Ureter (tissue), 1 donor: ENCODE measurements at places on chromosomes 2 and 18.

- DNase-seq: no peak
These were observed 30.0 kb upstream of the ATP6V1B1 start for GRCh38 chr2:70905443-70906421.

DNA sequence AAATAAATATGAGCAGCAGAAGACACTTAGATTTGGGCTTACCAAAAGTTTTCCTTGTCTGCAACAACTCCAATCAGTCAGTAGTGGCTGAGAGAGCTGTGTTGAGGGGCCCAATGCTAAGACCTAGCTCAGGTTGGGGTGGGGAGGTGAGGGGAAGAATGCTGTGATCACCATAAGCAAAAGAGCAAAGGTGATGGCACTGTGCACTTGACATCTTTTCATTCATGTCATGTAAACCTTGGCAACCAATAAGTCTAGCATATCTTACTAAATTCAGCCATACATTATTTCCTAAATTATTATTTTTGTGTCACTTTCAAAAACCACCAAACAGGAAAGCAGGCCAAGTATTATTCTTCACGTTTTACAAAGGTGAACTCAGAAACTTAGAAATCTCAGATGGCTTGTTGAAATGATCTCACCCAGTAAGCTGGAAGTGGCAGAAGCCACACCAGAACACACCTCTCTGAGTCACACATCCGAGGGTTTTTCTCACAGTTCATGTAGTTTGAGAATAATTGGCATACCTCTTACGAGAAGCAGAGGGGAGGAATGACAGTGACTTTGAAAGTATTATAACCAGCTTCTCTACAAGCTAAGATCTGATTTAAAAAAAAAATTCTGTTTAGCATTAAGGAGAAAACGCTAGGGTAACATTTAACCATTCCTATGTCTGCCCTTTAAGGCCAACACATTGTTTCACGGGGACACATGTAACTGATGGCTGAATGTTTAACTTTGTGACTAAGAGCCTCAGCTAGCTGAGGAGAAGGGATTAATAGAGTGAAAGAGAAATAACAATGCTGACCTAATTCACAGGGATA lies 43.3 kb upstream of the SETBP1 start:
- no peak for DNase-seq

DNA sequence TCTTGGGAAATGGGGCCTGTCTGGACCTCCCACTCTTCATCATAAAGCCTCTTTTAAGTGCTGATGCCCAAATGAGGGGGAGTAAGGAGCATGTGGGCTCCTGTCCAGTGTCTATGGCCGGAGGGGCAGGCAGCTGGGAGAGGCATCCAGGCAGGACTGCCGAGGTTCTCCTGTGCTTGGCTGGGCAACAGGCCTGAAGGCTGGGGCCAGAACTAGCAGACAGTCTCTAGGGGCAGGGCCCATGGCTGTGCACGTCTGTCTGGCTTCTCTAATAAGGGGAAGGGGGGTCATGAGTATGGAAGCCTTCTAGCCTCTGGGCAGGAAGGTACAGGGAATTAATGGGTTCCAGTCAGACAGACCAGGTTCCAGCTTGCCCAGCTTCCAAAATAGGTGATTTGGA lies 128.6 kb downstream of the SMAD2 start:
- DNase-seq: no peak

DNA sequence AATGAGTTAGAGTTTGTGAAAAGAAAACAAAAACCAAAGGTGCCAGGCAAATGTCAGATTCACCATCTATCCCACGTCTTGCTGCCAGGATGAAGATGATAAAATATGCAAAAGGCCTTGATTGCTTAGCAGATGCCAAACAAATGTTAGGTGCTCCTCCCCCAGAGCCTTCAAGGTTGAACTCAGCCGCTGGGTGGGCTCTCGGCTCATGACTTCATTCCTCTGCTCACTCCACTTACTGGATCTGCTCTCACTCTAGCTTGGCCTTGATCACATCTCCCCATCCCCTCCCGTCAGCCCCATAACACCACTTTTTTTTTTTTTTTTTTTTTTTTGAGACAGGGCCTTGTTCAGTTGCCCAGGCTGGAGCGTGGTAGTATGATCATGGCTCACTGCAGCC lies 38.5 kb downstream of the SH2D6 start:
- no peak for DNase-seq

DNA sequence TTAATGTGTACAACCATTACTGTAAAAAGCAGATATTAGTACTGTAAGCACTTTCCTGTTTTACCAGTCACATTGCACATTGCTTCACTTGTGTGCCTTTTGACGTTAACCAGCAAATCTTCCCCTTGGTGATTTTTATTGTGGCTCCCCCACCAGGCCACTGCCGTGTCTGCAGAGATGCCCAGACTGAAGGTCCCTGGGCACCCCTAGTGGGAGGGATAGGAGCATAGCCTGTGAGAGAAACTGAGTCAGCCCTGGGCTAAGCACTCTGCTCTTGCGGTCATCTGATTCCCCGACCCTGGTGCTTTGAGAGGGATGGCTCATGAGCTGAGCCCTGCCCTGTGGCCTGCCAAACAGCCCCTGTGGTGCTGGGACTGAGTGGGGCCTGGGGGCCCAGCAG lies 73.4 kb downstream of the INPP4A start:
- DNase-seq: no peak

DNA sequence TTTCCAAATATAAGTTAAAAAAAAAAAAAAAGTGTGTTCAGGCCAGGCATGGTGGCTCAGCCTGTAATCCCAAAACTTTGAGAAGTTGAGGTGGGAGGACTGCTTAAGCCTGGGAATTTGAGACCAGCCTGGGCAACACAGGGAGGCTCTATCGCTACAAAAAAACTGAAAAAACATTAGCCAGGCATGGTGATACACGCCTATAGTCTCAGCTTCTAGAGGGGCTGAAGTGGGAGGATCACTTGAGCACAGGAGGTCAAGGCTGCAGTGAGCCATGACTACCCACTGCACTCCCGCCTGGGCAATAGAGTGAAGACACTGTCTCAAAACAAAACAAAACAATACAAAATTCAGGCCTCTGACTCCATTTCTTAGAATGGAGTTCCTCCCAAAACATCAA lies 9.2 kb downstream of the USP37 start:
- DNase-seq: no peak

- DNase-seq: no peak
These were observed 46.1 kb downstream of the SPATS2L start for GRCh38 chr2:200352636-200353035.

- no peak for DNase-seq
These were observed 163.8 kb downstream of the PDE11A start for GRCh38 chr2:177908824-177909223.

DNA sequence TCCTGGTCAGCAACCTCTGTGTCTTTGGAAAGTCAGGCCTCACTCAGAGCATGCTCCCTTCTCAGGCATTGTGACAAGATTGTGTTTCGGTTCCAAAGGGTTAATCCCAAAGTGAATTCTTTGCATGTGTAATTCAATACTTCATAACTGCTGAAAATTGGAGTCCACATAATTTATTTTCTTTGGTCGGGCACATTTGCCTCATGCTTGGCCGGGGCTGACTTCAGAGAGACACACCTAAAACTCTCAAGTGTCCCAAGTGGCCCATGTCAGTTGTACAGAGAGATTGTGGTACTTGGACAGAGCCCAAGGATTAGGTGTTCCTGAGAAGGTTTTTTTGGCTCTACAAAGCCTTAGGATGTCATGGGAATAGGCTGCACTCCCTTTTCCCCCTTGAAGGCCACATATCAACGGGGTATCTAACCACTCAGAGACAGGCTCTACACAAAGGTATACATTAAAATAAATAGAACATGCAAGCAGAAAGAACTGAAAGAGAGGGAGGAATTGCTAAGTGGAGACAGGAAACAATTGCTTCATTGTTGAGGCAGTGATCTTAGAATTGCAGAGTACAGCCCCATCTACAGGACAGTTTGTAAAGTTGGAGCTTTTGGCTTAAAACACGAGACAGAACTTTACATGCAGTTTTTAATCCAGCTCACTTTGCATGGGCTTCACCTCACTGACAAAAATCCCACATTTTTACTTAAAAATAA lies 1232.3 kb upstream of the ZEB2 start:
- no peak for DNase-seq

- no peak for DNase-seq
These were observed 407.0 kb downstream of the CPS1 start for GRCh38 chr2:210963386-210963785.

GRCh38 chr18:8001711-8002301 lies 434.7 kb downstream of the PTPRM start:
- no peak for DNase-seq

DNA sequence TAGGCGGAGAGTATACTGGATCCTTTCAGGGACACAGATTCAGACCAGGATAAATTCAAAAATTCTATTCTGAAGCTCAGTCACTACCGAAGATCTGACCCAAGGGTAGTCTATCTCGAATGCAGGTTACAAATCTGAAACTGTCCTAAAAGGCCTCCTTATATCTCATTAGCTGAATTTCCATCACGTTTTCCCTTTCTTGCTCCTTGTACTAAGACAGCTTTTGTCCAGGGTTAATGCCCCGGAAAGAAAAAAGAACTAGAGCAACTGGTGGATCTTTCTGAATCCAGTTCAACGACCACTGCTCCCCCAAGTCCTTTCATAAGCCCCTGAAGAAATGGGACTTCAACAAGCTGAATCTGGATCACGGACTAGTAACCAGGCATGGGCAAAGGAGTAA lies 97.5 kb upstream of the CCDC85A start:
- no peak for DNase-seq

- no peak for DNase-seq
These were observed 382.6 kb downstream of the CDH2 start for GRCh38 chr18:27794181-27794926.

- DNase-seq: no peak
These were observed 22.3 kb upstream of the C1QL2 start for GRCh38 chr2:119180892-119181291.

DNA sequence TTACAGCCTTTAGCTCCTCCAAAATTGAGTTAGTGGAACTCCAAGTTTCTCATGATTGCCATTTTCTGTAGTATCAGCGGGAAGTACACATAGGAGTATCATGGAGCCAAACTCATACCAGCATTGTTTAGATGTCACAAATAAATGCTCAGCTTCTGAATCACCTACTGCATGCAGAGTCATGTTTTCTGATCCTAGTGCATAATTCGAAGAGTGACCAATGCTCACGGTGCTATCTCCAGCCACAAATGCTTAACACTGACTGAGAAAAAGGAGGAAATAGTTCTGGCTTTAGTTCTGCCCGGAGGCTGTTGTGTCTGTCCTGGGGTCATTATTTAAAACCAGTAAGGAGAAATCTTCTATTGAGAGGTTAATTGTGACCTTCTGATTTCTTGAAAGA lies 45.4 kb upstream of the LRATD1 start:
- no peak for DNase-seq

DNA sequence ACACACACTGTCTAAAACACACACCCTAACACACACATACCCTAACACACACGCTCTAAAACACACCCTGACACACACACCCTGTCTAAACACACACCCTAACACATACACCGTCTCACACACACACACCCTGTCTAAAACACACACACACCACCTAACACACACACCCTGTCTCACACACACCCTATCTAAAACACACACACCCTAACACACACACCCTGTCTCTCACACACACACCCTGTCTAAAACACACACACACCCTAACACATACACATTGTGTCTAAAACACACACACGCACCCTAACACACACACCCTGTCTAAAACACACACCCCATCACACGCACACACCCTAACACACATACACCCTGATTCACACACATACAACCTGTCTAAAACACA lies 54.1 kb downstream of the HDAC4 start:
- peak; percentile 8 for DNase-seq
